ENCODE measurements at places on chromosomes 11 and 22.
A peak's percentile ranks its signal among the peaks of the same experiment; 100 is the strongest.

DNA sequence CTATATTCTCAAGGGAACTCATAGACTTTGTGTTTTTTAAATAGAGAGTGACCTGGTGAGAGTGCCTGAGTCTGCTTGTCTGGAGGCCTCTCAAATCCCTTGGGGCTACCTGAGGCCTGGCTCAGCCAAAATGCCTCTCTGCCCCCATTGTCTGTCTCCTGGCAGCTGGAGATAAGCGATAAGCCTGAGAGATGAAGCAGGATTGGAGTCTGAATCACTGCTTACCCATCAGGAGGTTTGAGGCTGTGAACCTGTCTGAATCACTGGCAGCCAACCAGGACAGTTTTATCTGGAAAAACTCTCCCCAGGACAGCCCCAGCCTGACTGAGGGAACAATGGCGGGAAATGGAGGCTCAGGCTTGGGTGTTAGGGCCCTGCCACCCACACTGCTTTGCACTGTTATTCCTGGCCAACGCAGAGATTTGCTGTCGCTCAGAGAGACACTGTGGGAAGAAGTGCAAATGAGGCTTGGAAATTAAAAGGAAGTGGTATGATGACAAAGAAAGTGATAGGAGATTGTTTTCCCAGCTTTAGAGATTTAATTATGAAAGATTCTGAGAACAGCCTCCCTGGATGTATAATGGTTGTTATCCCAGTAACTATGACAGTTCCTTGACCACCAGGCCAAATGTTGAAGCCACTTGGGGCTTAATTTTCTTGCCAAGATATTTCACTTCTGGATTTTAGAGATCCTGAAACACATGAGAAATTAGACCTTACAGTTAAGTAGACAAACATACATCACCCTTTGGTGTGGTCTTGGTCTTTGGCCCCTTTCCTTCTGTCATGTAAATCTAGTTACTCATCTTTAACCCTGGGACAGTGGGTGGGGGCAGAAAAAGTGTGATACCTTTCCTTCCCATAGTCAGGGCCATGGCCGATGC lies 102.1 kb downstream of the RASSF10 start:
- DNase-seq: no peak

- DNase-seq: no peak
Observed at GRCh38 chr11:23317816-23318215, 457.5 kb upstream of the CCDC179 start.

- DNase-seq: no peak
Observed at GRCh38 chr22:20164863-20165262, 14.0 kb upstream of the CCDC188 start.

GRCh38 chr11:130636722-130637464 lies 188.4 kb downstream of the ADAMTS15 start:
- no peak for DNase-seq

- DNase-seq: peak; percentile 64
Observed at GRCh38 chr22:49487950-49488349, 339.7 kb downstream of the BRD1 start.

- DNase-seq: no peak
Observed at GRCh38 chr22:23144432-23144831, 845 bp upstream of the RAB36 start.
